Esophagus squamous epithelium (tissue), 5 donors: ENCODE measurements at places on chromosomes 5 and 9. TPM values are rescaled to one million over a fixed set of nuclear protein-coding genes. Genes with fewer than 3 reads are reported as not detected.

Gene TOR2A
- 12.5 TPM for total RNA-seq

DNA sequence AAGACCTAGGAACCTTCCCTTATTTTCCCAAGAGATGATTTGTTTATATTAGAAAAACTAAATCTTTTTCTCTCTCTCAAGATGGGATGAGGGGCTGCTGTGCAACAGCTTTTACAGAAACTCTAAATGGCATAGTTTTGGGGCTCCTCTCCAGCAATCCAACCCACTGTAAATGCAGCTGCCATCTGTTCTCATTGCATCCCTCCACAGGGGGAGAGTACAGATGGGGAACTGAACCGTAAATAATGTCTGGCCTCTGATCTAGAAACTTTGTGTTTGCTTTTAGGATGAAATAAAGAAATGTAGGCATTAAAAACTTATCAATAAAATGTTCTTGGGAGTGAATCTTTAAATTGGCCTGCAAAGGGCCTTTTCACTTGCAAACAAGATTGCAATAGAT lies 291.4 kb downstream of the MCTP1 start:
- DNase-seq, result no peak

DNA sequence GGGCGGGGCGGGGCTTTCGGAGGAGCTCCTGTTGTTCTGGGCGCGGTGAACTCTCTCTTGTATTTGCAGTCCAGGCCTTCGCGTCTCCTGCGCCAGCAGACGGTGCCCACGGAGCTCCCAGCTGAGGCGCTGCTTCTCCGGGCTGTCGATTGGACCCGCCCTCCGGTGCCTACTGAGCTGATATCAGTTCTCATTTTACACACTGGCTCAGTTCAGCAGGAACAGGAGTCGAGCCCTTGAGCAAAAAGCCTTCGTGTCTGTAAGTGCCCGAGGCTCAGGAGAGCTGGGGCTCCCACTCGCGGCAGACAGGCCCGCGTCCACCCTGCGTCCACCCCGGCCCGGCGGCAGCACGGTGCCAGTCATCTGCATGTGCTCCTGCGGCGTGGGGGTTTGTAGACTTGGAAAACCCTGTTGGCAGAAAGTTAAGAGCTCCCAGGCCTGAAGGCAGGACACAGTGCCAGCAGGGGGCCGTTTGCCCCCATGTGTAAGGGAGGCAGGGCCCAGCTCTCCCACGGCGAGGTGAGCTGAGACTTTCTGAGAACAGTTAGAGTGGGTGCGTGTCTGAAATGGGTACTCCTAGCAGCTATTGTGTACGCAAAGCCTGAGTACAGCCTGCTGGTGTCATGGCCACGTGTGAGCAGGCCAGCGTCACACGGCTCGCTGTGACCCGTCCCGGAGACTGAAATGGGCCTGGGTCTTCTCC lies 231.5 kb downstream of the FANCC start:
- no peak for DNase-seq

DNA sequence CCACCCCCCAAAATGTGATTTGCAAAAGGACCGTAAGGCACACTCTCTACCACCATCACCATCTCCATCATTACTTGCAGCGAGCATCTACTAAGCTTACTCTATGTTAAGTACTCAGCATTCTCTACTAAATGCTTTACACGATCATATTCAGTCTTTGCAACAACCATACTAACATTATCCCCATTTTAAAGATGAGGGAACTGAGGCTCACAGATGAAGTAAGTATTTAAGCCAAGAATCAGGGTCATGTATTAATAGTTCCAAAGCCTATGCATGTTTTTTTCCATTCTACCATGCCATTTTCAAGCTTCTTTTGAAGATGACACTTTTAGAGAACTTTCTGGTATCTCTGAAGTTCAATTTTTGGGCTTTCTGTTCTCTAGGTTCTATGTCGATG lies 121.7 kb upstream of the ANKRD55 start:
- no peak for DNase-seq

DNA sequence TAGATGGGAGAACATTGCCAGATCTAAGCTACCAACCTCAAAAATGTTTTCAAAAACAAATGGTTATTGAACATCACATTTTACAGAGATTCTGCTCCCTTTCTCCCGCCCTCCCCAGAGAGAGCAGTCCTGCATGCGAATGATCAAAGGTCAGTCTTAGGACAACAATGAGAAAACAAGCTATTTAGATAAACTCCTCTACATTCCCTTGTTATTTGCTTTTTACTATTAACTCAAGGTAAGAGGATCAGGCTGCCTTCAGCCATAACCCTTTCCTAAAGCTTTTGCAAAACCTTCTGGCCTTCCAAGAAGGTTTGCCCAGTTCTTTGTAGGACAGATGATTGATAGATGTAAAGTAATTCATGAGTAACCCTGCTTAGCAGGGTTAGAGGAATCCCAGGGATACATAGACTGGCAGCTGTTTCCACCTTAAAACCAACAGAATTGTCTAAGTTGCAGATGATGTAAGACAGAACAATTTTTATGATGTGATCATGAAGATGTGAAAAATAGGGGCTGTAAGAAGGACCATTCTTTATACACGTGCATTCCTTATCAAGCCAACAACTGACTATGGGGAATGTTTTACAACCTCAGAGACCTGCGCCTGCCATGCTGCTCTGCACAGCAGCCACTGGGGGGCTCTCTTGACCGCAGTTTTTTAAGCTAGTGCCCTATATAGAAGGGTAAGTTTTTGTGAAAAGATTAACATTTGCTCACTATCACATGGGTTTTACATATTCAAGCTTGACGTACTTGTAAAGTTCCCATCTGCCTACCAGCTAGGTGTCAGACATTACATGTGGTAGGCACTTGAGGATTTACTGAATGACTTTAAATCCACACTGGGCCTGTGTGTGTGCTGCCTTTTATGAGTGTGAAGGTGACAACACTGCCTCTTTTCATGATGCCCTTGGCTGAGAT lies 2.3 kb upstream of the ZNF782 start:
- no peak for DNase-seq

DNA sequence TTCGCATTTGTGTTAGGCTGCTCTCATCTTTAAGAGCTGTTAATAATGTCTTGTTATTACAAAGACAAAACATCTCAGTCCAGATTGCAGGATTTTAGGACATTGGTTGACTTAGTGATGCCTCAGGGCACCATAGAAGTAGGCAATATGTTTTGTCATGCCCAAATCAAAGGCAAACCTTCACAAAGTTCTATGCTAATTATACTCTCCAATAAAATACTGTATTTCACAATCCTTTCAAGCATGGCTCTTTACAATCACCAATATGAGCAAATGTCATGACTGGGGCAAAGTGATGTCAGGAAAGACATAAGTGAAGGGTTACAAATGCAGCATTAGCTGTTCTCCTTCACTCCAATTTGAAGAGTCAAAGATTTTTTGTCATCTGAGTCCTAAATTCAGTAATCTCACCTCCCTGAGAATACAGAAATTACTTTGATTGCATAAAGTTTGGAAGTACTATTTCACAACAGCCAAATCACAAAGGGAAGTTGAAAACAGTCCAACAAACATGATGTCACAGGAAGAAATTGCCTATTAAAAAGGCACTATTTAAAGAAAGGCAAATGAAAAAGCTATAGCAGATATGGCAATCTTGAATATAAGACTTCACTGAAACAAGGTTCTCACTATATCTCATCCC lies 303.2 kb downstream of the PRR16 start:
- no peak for DNase-seq

GRCh38 chr5:158538506-158539074 lies 561.1 kb downstream of the EBF1 start:
- no peak for DNase-seq

Gene MARCOL
- not detected for total RNA-seq

Gene CER1
- total RNA-seq, result not detected

Gene IFNB1
- total RNA-seq, result not detected

DNA sequence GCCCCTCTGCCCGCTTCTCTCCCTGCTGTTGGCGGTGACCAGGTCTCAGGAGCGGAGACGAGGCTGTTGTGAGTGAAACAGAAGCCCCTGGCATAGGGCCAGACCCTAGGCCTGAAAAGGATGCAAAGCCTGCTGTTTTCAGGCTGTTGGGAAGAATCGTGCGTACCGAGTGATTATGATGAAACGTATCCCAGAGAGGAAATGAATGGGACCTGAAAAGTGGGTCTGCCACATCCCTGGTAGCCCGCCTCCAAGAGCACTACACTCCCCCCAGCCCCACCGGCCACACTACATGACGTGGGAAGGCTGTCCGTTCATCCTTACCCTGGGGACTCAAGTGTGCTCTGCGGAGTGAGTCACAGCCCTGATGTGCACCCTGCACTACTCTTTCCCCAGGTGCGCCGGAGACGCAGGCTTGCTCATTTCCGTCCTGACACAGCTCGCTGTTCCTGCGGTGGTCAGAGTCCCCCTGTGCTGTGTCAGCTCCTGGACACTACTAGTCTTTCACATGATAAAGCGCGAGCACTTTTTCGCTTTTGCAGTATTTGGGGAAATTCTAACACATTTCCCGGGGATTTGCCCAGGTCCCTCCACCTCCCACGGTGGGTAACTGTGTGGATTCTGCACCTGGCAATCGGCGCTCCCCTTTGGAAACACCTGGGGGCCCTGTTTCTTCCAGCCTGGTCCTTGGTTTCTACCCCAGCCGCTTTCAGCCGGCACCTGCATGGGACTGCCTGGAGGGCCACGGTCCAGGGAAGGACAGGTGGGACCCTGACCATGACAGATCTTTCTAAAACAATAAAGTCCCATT lies 91.5 kb downstream of the ANKRD33B start:
- DNase-seq, result no peak

DNA sequence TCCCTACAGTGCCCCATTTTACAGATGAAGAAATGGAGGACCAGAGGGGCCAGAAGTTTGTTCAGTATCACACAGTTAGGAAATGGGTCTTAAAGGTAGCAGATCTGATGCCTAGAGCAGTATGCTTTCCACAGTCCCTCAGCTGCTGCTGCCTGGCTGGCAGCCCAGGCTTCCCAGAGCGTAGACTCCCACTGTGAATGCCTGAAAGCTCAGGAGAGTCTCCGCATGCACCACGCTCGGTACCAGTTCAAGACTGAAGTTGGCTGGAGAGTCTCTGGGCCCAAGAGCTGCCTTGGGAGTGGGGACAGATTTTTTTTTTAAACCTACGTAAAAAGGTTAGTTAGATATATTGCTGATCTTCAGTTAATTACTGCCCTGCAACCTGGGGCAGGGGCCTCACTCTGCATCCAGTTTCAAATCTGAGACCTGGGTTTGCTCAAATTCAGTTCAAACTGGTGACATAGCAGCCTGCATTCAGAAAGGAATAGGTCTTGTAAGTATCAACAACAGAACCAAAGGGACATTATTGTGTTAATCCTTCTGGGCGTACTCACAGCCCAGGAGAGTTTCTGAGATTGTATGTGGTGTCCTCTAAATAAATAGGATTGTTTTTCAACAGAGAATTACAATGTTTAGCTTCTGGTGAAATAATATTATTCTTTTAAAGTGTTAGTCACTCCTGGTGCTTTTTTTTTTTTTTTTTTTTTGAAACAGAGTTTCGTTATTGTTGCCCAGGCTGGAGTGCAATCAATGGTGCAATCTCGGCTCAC lies 8.3 kb downstream of the NANS start:
- DNase-seq, result no peak

- DNase-seq, result no peak
These were observed 11.7 kb upstream of the RPS14 start for GRCh38 chr5:150461231-150461630.

DNA sequence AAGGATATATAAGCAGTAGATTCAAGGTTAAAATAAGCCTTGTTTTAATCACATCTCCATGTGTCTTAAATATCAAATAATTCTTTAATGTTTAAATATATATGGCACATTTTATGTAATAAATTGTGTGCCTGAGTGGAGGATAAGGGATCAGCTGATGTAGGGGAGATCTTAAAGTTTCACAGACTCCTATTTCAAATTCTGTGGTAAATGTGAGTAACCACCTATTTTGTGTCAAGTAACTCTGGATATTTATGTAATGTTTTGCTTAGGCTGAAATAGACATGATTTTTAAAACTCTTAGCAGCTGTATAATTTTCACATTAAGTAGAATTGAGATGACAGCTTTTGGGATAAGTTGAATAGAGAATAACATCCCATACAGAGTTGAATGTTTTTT lies 41.3 kb upstream of the ITGA2 start:
- no peak for DNase-seq

Gene EFNA5
- 15.2 TPM for total RNA-seq

Gene TRPM3
- total RNA-seq, result under 0.01 TPM

DNA sequence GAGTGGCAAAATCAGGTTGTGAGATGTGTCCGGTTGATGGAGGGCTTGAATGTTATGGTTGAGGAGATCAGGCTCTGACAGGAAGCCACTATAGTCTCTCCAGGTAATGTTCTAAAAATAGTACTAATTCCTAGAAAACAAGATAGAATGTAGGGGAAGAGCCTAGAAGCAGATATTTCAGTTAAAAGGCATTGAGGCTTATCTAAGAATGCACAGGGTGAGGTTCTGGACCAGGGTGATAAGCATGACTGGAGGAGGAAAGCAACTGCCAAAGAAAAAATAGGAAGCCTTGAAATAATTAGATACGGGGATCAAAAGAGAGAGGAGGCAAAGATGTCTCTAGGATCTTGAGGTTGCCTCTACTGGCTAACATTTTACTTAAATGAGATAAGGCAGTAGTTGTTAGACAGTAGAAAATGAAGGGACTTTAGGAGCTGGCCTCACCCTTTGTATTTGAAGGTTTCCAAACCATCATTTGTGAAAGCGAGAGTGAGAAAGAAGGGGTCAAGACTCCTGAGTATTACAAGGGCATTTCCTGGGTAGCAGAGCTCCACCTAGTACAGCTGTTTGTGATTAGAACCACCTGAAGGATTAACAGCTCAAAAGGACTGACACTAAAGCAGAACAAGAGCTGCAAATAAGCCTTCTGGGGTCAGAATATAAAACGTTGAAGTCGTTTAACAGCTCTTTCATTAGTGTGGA lies 15.4 kb upstream of the ARL15 start:
- DNase-seq, result no peak

DNA sequence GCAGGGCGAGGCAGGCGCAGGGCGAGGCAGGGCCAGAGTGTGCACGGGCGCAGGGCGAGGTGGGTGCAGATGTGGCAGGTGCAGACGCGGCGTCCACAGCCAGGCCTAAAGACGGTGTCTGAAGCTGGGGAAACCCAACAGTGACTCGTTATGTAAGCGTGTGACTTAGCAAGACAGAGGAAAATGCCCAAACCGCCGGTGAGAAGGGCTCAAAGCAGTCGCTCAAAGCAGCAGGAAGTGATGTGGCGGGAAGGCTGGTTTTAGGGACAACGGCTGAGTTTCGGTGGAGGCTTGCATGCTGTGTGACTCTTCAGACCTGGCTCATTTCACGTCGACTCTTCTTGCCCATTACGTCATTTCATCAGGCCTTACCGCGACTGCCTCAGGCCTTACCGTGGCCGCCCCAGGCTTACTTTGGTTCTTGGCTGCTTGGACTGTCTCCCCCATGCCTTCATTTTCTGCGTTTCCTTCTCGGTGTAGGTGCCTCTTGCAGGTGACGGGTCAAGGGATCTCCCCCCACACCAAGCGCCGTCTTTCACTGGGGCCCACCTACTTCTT lies 50.5 kb upstream of the EXOC3 start:
- DNase-seq, result no peak

- DNase-seq, result no peak
These were observed 99.3 kb downstream of the SEMA6A start for GRCh38 chr5:116475338-116475737.
